ENCODE measurements at places on chromosomes 16 and 17.
A peak's percentile ranks its signal among the peaks of the same experiment; 100 is the strongest.

- no peak for DNase-seq
Observed at GRCh38 chr16:30526137-30526822, at the start of gene ZNF768. ZNF768 (minus strand) TSS chr16:30526566; CDS start chr16:30526413, 153 bp downstream.

GRCh38 chr17:696369-696768 lies 18.3 kb downstream of the VPS53 start:
- no peak for DNase-seq

DNA sequence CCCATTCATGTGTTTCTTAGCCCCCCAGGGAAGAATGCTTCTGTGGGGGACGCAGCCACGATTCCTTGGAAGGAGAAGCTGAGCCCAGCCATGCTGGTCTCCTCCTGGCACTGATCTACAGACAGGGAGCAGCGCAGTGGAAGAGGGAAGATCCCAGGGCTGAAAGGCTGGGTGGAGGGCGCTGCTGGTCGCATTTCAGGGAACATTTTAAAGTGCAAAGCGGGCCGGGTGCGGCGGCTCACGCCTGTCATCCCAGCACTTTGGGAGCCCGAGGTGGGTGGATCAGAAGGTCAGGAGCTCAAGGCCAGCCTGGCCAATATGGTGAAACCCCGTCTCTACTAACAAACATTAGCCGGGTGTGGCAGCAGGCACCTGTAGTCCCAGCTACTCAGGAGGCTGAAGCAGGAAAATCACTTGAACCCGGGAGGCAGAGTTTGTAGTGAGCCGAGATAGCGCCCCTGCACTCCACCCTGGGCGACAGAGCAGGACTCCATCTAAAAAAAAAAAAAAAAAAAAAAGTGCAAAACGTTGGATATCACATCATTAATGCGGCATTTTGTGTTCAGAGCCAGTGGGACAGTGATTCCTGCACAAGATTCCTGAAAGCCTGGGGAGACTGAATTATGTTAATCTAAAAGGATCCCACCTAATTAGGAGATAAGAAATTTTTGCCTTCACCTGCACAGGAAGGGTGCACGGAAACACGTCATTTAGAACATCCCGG lies 558 bp upstream of the CHMP6 start:
- DNase-seq = no peak

DNA sequence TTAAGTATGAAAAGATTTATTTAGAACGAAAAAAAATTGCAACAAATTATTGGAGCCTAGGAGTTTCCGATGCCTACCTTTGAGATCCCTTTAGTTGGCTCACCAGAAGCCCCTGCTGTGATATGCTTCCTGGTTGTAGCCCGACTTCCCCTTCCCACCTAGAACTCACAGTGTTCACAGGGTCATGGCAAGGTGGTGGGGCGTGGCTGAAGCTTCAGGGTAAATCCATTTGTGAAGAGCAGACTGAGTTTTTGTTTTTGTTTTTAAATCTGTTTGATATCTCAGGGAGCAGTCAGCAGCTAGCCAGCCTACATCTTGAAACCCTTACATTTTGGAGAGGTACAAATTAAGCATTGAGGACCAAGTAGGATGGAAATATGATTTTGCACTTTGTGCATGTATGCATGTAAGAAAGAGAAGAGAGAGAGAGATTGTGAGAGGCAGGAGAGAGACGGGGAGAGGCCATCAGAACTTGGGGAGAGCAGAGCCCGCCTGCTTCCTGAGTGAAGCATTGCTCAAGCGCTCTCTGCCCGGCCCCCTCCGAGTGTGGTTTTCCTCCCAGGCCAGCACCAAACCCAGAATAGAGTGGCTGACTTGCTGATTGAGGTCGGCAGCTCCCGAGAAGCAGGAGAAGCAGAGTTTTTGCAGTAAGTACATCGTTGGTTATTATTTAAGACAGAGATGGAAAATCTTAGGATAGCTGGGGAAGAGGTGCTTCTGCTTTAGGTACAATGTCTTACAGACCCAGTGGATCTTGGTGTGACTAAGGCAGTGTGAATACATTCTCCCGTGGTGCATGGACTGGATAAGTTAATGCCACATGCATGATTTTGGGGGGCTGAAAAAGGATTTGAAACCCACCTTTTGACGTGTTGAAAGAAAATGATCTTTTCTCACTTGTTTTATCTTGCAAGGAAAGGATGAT lies 64.2 kb downstream of the SPECC1 start:
- DNase-seq = peak; percentile 11

DNA sequence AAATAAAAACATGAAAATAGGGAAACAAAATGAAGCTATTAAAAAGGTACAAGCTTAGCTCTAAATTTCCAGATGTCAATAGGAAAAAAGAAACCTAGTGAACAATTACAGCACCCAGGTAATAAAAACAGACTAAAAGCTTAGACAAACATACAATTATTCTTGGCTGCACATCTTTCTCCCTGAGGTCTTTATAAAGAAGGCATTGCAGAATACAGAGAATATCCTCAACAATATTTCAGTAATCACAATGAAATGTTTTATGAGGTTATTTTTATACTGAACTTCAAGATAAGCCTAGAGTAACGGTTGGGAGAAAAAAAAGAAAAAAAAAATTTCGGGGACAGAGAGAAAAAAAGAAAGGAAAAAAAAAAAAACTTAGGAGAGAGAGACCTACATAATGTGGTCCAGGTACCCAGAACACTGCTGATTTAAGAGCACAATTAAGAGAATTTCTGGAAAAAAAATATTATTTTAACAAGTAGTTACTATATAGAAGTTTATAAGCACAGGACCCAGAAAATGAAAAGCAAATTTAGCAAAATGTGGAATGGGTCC lies 26.5 kb downstream of the KANSL1 start:
- DNase-seq = no peak

DNA sequence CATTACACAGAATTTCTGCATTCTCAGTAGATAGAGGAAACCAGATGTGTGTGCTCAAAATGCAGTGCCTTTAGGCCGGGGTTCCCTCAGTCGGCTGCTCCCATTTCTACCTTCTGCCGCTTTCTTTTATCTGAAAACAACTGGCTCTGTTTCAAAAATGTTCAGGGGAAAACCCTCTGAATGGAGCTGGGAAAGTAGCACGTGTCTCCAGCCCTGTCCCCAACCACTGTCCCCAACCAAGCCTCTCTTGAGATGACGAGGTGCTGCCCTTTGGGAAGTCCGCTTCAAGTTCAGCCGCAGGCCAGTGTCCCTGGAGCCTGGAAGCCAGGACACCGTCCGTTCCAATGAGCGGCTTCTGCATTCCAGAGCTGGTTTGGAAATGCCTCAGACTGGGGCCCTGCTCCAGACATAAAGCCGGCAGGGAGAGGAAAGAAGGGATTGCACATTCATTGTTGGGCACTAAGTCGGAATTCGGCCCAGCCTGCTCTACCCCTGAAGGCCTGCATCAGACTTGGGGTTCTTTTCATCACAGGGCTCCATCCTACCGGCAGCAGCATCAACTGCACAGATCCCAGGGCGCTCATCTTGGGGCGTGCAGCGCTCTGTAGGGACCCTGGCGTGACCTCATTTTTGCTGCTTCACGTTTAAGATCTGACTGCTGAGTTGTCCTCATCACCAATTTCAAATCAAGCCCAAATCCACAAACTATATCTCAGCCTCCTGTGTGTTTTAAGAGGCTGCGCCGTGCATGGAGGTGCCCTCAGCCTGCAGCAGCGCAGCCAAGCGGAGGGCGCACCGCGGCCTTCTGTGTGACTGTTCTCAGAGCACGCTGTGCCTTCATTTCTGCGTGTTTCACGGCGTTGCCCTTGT lies 111.3 kb downstream of the BANP start:
- DNase-seq = no peak

GRCh38 chr16:8899709-8900317 lies 17.7 kb downstream of the LITAFD start:
- DNase-seq = no peak

DNA sequence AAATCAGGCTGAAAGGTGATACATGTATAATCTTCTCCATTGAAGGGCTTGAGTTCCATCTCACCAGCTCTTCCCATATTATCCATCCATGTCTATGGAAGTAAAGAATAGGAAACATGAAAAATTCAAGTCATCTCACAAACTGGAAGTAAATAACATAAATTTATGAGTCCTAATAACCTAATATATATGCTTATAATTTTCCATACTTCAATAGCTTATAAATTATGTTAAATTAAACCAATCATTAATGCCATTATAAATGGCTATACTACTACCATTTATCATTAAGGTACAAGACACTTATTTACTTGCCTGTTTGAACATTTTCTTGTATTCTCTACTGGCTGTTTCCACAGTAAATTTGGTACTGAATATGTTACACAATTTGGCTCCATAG lies 4.8 kb downstream of the TOP2A start:
- DNase-seq = no peak

- no peak for DNase-seq
Observed at GRCh38 chr17:14833201-14833785, 431.8 kb downstream of the PMP22 start.

- no peak for DNase-seq
Observed at GRCh38 chr16:22070361-22071330, 21.7 kb upstream of the VWA3A start.

GRCh38 chr16:85104147-85104546 lies 8.1 kb downstream of the CIBAR2 start:
- no peak for DNase-seq

- no peak for DNase-seq
Observed at GRCh38 chr17:60372790-60373483, 19.0 kb downstream of the USP32 start.

- no peak for DNase-seq
Observed at GRCh38 chr16:4917117-4917516, 19.8 kb downstream of the PPL start.

DNA sequence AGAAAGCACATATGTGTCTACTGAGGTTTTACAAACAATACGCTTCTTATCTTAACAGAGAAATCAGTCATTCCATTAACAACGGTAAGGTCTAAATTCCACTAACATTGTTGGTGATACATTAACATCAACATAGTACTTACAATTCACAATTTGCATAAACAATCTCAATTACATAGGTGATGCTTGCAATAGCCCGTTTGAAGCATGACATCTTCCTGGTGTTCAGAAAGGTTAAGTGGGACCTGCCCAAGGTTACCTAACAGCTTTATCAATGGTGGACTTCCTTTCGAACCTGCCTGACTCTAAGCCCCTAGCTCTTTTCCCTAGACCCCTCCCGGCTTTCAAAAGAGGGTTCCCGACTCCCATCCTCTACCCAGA lies 699 bp downstream of the FAM222B start:
- DNase-seq = no peak

- no peak for DNase-seq
Observed at GRCh38 chr16:17590711-17591654, 120.2 kb upstream of the XYLT1 start.

DNA sequence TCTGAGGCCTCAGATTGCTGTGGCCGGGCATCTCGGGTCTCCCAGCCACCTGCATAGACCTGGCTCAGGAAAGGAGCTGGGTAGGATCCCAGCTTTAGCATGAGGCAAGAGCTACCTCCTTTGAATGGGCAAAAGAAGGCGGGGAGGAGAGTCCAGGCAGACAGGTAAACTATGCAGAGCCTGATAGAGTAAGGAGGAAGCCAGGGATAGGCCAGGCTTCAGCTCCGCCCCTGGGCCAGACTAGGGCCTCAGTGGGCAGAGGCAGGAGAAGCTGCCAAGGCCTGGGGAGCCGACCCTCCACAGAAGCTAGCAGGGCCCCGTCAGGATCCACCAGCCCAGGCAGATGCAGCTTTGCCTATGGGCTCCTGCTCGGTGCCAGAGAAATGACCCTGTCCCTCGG lies 22.6 kb upstream of the UBE2G1 start:
- no peak for DNase-seq

- no peak for DNase-seq
Observed at GRCh38 chr16:59326955-59327354, 592.8 kb upstream of the GOT2 start.

GRCh38 chr17:38900978-38901656 lies 24.3 kb upstream of the LASP1NB start:
- no peak for DNase-seq

GRCh38 chr16:77955127-77955526 lies 67.2 kb upstream of the CLEC3A start:
- no peak for DNase-seq

- DNase-seq = peak; percentile 39
Observed at GRCh38 chr17:74199306-74200092, 4.0 kb upstream of the RPL38 start.

GRCh38 chr16:46687486-46687885 lies 1.5 kb downstream of the VPS35 start:
- no peak for DNase-seq

GRCh38 chr17:78981010-78981888 lies 1.5 kb upstream of the LGALS3BP start:
- DNase-seq = no peak

GRCh38 chr17:19248928-19249574 lies 11.9 kb downstream of the EPN2 start:
- no peak for DNase-seq

- peak; percentile 39 for DNase-seq
Observed at GRCh38 chr16:23836404-23837311, 875 bp downstream of the PRKCB start.

- DNase-seq = no peak
Observed at GRCh38 chr17:1915889-1916288, 86.1 kb downstream of the RPA1 start.

DNA sequence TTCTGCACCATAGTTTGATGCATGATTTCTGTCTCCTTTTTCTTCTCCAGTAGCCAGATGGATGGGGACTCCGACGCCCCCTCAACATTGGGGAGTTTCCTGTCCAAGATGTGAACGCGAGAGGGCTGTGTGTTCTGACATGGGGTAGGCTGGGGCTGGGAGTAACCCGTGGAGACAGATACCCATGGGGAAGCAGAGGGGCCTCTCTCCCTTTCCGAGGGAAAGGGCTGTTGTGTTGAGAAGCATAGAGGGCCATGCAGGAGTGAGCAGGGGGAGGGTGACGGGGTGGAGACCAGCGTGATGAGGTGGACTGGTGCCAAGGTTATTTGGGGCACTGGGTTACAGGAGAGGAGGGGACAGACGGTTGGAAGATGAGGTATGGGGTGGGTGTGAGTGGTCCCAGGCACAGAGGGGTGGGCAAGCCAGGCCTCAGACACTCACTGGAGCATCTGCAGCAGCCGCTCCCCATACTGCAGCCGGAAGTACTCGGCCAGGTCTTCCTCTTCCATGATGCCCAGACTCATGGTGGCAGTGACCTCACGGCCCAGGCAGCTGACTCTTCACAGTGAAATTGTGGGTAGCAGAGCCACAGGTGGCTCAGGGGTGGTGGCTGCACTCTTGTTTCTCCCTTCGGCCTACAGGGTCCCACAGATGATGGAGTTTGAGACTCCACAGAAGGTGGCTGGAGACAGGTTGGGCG lies 400 bp downstream of the CCDC42 start:
- no peak for DNase-seq

DNA sequence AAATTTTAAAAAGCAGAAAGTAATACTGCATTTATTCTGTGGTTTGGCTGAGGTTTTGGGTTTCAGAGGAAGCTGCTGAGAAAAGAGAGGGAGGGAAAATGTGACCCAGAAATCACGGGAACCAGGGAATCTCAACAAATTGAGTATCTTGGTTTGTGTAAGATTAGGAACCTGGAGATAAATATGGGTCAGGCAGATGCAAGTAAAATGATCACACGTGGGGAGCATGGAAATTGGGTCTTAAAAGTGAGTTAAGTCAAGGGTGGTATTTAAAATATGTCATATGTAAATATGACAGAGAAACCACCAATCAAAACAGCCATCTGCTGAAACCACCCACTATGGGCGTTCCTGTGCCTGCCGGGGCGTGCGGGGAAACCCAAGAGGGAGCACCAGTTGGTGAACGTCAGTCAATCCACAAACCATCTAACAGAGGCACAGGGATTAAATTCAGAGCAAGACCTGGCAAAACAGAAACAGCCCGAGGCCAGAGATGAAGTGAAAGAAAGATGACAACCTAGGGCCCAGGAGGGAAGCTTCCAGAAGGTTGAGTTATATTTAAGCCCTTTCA lies 33.4 kb downstream of the CDH13 start:
- peak; percentile 19 for DNase-seq

- DNase-seq = peak; percentile 73
Observed at GRCh38 chr17:20226814-20227482, 217.8 kb downstream of the SPECC1 start.

All from stimulated activated CD4-positive, alpha-beta T cell treated with anti-CD3 and anti-CD28 coated beads, Interleukin-1b, Interleukin-23, amount 100 ng/mL, for 4 hours (primary cell).